Neural crest cell (in vitro differentiated cells): ENCODE measurements at places on chromosomes 5 and 9. TPM values are rescaled to one million over a fixed set of nuclear protein-coding genes. Genes with fewer than 3 reads are reported as not detected.

Gene TRAPPC13
- 21.7 and 24.9 TPM in 2 replicates for total RNA-seq

Gene PCDHA13
- total RNA-seq: 1.2 and 1.3 TPM in 2 replicates

Gene NFIL3
- 16.2 and 16.8 TPM in 2 replicates for total RNA-seq

Gene CCDC192
- 0.71 and 1.3 TPM in 2 replicates for total RNA-seq

Gene C9
- total RNA-seq: not detected in 2 replicates

Gene ENHO
- 12.0 and 13.2 TPM in 2 replicates for total RNA-seq

Gene TEX48
- not detected in 2 replicates for total RNA-seq

Gene PNPLA7
- total RNA-seq: 1.8 and 2.2 TPM in 2 replicates

Gene INSYN2B
- 0.27 and 0.35 TPM in 2 replicates for total RNA-seq

Gene SPZ1
- total RNA-seq: not detected in 2 replicates

Gene CDC37L1
- 9.3 and 9.4 TPM in 2 replicates for total RNA-seq

Gene NPR3
- 6.8 and 8.5 TPM in 2 replicates for total RNA-seq

Gene CSF1R
- not detected in 2 replicates for total RNA-seq

Gene PROB1
- total RNA-seq: 2.2 and 2.4 TPM in 2 replicates

Gene LYRM7
- 10.7 and 13.6 TPM in 2 replicates for total RNA-seq

Gene IFT74
- 19.0 and 20.6 TPM in 2 replicates for total RNA-seq

Gene MCC
- 10.8 and 11.5 TPM in 2 replicates for total RNA-seq

Gene FOXD4L6
- 0.30 and 0.48 TPM in 2 replicates for total RNA-seq

Gene NME5
- 6.3 and 8.4 TPM in 2 replicates for total RNA-seq

Gene OR1J2
- not detected in 2 replicates for total RNA-seq

Gene ADCY2
- 2.1 and 3.5 TPM in 2 replicates for total RNA-seq

Gene NUTM2F
- total RNA-seq: 0.09 TPM in 1 of 2 replicates, not detected in the other

Gene MLANA
- total RNA-seq: not detected in 2 replicates

Gene FAM169A
- total RNA-seq: 11.6 and 13.6 TPM in 2 replicates

Gene SLC25A51
- total RNA-seq: 32.5 and 33.0 TPM in 2 replicates

Gene CCL21
- not detected in 2 replicates for total RNA-seq

Gene CLIC3
- total RNA-seq: not detected in 2 replicates

Gene SLC25A2
- 0.72 and 1.1 TPM in 2 replicates for total RNA-seq

Gene MARCOL
- total RNA-seq: not detected in 2 replicates

Gene OR2Y1
- not detected in 2 replicates for total RNA-seq

Gene SPATA31D3
- total RNA-seq: not detected in 2 replicates

Gene TBC1D9B
- total RNA-seq: 101 and 107 TPM in 2 replicates

Gene ANP32B
- total RNA-seq: 220 and 235 TPM in 2 replicates

Gene RBM18
- total RNA-seq: 17.9 and 20.7 TPM in 2 replicates

Gene PRDM9
- not detected in 2 replicates for total RNA-seq

Gene DMGDH
- not detected in 2 replicates for total RNA-seq

Gene CDH12
- total RNA-seq: 0.07 TPM in 1 of 2 replicates, not detected in the other

Gene CFAP77
- 0.23 and 0.27 TPM in 2 replicates for total RNA-seq

Gene SLC6A3
- total RNA-seq: 0.16 and 0.27 TPM in 2 replicates

Gene OR1Q1
- total RNA-seq: not detected in 2 replicates

Gene NAA35
- total RNA-seq: 35.3 and 35.8 TPM in 2 replicates

Gene SV2C
- total RNA-seq: 0.33 and 0.66 TPM in 2 replicates

Gene SLC6A18
- not detected in 2 replicates for total RNA-seq

Gene SLC27A6
- 0.09 TPM in 1 of 2 replicates, not detected in the other for total RNA-seq

Gene FREM1
- 57.5 and 57.7 TPM in 2 replicates for total RNA-seq

Gene LRRC70
- total RNA-seq: 0.19 and 0.34 TPM in 2 replicates

Gene FAM221B
- 0.19 and 0.43 TPM in 2 replicates for total RNA-seq

Gene TMCO6
- 25.2 and 27.4 TPM in 2 replicates for total RNA-seq

Gene MEIKIN
- not detected in 2 replicates for total RNA-seq

Gene SPINK5
- 10.6 and 12.9 TPM in 2 replicates for total RNA-seq

Gene GRM6
- total RNA-seq: not detected in 2 replicates

Gene TMC1
- total RNA-seq: 0.33 and 0.36 TPM in 2 replicates

Gene TMOD1
- 0.23 and 0.77 TPM in 2 replicates for total RNA-seq

Gene CRAT
- 24.9 and 26.0 TPM in 2 replicates for total RNA-seq

Gene ANKS6
- total RNA-seq: 27.4 and 30.9 TPM in 2 replicates

Gene TMED9
- 108 and 113 TPM in 2 replicates for total RNA-seq

Gene NAIP
- total RNA-seq: 10.3 and 11.3 TPM in 2 replicates

Gene ZDHHC11
- 14.5 and 17.2 TPM in 2 replicates for total RNA-seq

Gene IL7R
- total RNA-seq: 0.11 TPM in 1 of 2 replicates, not detected in the other
